ENCODE measurements at places on chromosomes 5 and 9. TPM values are rescaled to one million over a fixed set of nuclear protein-coding genes. Genes with fewer than 3 reads are reported as not detected.

The NAIP gene
- total RNA-seq, result 43.1 TPM

GRCh38 chr9:92184041-92184564, 68.9 kb upstream of the SPTLC1 start:
- no peak for DNase-seq

The TEX48 gene
- not detected for total RNA-seq

- no peak for DNase-seq
Observed at GRCh38 chr5:68644971-68645370, 429.4 kb downstream of the PIK3R1 start.

The RLN1 gene
- total RNA-seq, result 0.57 TPM

DNA sequence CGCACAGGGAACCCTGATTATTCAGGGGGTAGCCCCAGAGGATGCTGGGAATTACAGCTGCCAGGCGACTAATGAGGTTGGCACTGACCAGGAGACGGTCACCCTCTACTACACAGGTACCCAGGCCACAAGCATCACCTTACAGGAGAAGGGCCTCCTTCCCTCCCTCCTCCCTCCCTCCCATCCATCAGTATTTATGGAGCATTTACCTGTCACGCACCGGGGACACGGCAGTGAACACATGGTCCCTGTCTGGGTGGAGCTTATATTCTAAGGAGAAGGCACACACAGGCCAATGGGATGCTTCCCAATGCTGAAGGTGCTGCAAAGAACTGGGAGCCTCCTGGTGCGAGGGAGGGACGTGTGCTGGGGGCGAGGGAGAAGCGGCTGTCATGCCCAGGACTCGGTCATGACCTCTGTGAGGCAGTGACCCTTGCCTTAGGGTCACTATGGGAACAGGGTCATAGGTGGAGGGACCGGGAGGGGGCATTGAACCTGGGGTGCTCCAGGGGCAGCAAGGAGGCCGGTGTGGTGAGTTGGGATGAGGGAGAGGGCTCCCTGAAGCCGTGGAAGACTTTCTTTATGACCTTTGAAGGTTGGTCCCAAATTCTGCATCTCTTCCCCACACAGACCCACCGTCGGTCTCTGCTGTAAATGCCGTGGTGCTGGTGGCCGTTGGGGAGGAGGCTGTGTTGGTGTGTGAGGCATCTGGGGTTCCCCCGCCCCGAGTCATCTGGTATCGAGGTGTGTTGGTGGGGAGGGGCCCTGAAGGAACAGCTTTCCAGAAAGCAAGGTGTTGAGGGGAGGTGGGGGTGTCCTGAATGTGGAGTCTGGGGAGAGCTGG, 41.5 kb downstream of the HMCN2 start:
- no peak for DNase-seq

DNA sequence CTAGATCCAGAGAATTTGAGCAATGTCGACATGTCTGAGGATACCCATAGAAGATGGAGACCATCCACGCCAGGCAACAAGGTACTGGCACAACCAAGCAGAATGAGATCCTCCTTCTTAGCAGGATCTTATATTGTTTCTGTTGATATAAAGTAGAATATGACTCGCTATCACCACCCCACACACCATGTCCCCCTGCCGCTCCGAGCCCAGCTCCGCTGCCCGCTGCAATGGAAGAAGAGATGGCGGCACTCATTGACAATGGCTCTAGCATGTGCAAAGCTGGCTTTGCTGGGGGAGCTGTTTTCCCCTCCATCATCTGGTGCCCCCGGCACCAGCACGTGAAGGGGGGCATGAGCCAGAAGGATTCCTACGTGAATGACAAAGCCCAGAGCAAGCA, 49.5 kb upstream of the FBXL7 start:
- no peak for DNase-seq

DNA sequence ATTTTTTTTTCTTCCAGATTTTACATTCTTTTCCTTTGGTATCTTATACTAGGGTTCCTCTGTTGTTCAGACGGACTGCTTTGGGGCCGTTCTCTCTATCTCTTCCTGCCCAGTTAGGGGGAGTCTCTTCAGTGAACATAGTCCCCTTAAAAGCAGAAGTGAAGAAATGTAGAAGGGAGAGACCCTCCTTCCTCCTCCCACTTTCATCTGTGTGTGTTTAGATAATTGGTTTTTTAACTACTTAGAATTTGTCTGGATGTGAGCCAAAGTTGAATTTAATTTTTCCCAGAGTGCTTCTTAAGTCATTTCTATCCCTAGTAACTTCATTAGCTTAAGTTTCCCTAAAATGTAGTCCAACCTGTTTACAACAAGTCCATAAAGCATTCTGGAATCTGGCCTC, 167.5 kb downstream of the HACD4 start:
- DNase-seq, result peak; percentile 34

Measured in kidney (tissue), 22 donors.